Natural killer cell (primary cell): ENCODE measurements at places on chromosomes 1 and 21.

DNA sequence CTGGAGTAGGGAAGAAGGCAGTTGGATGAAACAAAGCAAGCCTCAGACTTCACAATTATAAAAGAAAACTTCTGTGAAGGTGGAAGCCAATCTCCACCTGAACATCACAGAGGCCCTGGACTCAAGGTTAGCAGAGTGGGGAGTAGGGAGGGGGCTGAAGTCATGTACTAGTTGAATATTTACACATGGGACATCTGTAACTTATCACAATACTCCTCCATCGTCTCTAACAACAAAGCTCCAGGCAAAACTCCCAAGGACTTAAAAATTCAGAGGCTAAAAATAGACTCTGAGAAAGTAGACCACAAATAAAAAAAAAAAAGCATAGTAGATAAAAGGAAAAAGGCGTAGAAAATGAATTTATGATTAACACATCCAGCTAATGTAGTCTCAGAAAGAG lies 326.3 kb upstream of the PKN2 start:
- no peak for DNase-seq

- DNase-seq = no peak
Measured at GRCh38 chr1:112997781-112998180, 41.8 kb upstream of the SLC16A1 start.

DNA sequence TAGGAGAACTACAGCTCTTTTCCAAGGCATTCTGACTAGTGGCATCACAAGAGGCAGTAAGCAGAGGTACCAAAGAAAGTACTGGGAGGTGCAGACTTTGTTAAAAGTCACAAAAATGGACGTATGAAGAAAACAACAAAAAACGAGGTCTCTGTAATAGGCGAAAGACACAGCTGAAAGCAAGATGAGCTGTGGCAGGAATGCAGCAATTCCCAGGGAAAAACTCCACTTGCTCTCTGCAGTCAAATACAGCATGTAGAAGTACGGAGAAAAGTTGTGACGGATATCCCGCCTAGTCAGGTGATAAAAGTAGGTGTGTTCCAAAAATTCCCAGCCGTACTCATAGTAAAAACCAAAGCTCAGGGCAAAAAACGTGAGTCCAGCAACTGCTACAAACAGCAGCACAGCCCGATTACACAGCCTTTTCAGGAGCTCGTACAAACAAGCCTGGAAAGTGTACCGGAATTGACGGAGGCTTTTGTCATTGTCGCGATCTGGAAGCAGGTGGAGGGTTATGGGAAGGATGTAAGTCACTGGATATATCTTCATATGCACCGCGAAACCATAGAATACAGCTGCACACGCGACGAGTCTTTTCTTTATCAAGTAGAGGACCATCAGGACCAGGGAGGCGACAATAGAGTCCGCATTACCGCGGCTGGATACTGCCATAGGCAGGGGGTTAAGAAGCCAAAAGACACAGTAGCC lies 979 bp downstream of the PIGM start:
- DNase-seq = peak; percentile 43

GRCh38 chr1:40421431-40422384 lies 28.6 kb upstream of the ZFP69B start:
- no peak for DNase-seq

DNA sequence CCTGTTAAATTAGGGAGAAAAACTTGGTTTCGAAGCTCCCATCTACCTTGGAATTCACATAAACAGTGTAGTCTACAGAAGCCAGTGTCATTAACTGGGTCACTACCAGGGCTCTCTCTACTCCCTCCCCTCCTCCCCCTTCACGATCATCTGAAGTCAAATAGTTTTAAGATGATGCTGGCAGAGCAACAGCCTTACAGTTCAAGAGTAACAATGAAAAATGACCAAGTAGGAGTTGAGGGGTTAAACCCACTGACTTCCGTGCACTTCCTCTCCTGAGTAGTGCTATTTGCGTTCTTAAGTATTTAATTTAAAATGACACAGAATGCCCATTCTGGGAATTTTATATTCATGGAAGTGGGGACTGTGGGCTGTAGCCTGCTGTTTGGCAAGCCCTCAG lies 236.9 kb downstream of the SIPA1L2 start:
- DNase-seq = no peak

DNA sequence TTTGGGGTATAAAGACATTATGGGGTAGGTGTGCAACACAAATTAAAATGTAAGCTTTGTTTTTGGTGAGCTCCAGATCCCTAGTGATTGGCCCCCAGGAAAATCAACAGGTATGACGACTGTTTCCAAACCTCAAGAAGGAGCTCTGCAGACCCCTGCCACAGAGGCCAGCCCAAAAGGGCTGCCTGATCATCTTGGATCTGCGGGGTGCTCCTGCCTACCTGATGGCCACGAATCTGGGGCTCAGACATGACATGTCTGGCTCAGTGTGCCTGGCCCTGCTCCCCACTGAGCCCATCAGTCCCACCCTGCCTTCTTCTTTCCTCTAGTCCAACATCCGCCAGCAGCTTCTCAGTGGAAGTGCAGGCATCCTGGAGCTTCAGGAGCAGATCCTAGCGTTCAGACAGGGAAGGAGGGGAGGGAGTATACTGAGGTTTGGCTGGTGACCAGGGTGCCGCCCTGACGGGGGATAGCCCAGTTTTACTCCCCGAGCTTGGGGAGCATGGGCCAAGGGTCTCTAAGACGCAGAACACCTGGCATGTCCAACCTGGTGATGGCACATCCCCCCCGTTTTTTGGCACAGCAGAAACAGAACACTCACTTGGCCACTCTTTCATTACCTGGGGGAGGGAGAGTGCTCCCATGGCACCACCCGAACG lies 31.8 kb downstream of the ZNF496 start:
- no peak for DNase-seq

- DNase-seq = no peak
Measured at GRCh38 chr1:214464445-214465287, 86.7 kb downstream of the PTPN14 start.

- peak; percentile 57 for DNase-seq
Measured at GRCh38 chr21:38323721-38324531, 67.1 kb downstream of the KCNJ15 start.

DNA sequence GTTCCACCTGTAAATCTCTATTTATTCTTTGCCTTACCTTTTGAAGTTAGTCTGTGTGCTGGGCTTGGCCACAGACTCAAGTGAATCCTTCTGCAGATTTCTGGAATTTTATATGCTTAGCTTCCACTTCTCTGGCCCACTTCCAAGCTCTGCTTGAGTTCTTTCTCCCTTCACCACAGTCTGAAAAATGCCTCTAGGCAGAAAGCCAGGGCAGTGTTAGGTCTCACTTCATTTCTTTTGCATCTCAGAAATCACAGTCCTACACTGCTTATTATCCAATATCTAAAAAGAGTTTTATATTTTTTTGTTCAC lies 48.9 kb downstream of the INKA2 start:
- no peak for DNase-seq

- no peak for DNase-seq
Measured at GRCh38 chr1:46003315-46003714, 129.1 kb downstream of the PIK3R3 start.

DNA sequence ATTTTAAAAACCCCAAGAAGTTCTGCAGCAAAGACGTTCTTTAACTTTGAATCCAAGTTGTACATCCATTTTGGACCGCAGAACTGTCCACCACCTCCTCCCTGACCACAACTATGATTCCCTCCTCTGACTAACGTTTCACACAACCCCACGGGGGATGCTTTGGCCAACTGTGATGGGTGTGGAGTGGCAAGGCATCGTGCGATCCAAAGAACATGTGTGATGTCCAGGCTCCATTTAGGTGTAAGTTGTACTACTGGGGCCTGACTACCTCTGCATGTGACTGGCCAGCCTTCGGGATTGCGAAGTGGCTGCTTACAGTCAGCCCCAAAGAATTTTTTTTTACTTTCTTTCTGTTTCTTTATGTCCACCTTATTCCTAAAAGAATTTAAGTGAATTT lies 6.7 kb downstream of the KCNJ15 start:
- no peak for DNase-seq

DNA sequence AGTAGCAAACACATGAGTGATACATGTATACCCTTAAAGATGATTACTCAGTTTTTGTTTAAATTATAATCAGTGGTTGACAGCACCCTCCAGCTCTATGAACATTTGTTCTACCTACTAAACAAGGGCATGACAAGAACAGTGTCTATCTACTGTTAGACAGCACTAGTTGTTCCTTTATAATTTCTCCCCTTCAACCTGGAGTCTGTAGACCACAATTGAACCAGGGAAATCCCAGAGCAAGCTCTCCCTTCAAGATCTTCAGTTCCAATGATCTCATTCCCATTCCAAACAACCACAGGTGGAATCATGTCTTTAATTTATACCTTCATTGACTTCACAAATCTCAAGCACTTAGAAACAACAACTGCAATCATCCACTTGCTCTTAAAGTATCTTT lies 216.1 kb downstream of the HHIPL2 start:
- no peak for DNase-seq

DNA sequence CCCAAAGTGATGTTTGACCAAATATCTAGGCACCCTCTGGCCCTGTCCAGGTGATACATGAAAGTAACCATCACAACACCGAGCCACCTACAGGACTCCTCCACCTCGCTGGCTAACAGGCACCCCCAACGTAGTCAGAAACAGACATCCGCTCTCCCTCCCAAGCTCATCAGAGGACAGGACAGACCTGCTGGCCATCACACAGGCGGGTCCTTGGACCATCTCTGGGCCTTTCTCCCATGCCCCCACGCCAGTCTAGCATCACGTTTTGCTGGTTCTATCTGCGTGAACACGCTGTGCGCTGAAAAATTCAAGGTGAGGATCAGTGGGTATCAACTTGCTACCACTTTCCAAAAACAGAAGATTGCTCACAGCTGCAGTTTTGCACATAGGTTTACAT lies 21.4 kb upstream of the ADARB1 start:
- no peak for DNase-seq

DNA sequence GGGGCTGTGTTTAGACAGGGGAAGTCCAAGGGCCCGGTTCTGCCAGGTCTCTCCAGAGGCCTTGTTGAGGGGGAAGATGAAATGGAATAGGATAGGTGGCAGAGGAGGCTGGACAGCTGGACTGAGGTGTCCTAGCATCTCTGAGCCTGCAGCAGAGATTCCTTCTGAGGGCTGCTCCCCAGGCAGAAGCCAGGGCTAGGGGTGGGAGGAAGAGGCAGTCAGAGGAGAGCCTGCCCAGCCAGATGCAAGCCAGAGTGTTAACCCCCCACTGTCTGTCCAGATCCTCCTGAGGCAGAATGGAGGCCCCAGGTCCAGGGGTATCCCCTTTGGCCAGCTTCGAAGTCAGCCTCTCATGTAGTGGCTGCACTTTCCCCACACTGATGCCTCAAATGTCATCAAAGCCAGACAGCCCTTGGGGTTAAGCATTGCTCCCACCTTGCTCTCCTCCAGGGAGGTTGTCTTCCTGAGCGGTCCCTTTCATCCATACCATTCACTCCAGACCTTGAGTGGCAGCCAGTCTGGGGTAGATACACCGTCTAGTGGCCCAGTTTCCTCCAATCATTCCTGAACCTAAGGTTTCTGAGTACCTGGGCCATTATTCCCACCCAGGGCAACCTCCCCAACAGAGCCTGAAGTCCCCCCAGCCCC lies 1.7 kb downstream of the CSF1 start:
- DNase-seq = no peak

DNA sequence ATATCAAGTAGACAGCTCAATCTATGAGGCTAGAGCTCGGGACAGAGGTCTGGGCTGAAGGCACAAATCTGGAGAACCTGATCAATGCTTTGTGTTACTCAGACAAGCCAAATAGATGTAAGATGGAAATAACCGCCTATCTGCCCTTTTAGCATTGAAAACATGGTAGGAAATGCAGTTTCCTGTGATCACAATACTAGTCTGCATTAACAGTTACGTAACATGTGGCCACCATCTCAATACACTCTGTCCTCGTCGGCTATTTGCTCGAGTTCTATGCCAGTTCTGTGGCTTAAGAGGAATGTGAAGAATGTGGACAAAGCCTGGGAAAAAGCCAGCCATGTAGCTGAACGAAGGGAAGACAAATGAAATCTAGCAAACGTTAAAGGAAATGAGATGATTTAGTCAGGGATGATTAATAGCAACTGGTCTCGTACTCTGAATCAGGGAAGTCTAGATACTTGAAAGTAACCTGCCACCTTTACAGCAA lies 73.3 kb downstream of the HSF2BP start:
- DNase-seq = no peak
